T-helper 17 cell (primary cell): ENCODE measurements at places on chromosomes 16 and 17.
A peak's percentile ranks its signal among the peaks of the same experiment; 100 is the strongest.

DNA sequence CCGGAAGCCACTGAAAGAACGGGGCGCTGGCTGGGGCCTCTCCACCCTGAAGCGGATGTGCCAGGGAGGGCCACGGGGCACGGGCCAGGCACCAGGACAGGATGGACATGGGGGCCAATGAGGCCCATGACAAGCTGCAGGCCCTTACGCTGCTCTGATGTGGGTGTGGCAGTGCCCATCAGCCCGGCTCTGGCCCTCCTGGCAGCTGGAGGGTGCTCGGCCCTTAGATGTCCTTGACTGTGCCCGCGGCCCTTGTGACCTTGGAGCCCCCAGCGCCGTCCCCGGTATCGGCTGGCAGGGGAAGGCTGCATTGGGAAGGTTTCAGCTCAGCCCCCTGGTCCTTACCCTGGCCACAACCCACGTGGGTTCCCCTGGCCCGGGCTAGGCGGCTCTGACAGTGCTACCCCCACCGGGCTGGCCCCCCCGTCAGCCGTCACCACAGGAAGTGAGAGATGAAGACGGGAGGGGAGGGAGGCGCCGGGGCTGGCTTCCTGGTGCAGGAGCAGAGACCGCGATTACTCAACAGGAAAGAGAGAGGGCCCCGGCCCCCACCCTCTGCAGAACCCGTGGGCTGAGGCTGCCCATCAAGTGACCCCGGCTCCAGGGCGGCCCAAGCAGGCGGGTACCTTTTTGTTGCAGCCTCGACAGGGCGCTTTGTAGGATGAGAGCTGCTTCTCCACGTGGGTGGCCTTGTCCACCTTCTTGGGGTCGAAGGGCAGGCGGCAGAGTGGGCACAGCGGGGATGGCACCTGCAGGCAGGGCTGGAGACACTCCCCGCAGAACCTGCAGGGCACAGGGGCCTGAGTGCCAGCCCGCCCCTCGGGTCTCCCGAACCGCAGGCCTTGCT lies 5.3 kb downstream of the RNF166 start:
- H3K4me1 ChIP-seq = peaks cover 49% of the 10 kb centered on the region
- peak overlapping the region; percentile 97 for H3K4me3 ChIP-seq
- peak; percentile 93 for DNase-seq
- H3K27ac ChIP-seq = peak overlapping the region; percentile 98
- H3K27me3 ChIP-seq = no peaks in the 10 kb centered on the region
- peaks cover 5% of the 10 kb centered on the region for H3K36me3 ChIP-seq

DNA sequence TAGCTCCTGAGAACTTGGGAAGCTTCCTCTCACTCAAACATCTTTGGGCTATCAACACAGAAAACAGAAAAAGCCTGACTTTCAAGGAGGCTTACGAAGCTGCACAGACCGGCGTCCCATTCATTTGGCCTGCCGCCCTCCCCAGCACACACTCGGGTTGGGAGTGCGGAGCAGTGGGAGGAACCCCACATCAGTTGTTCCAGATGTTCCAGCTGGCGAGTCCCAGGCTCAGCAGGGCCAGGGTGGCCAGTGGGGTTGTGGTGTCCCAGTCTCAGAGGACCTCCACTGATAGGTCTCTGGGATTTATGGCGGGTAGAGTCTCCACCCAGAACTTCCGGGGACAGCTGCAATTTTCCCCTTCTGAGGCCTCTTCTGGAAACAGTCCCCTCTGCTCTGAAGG lies 43.1 kb upstream of the DLX4 start:
- H3K27me3 ChIP-seq = peaks cover 81% of the 10 kb centered on the region
- H3K4me1 ChIP-seq = no peaks in the 10 kb centered on the region
- H3K27ac ChIP-seq = no peak overlapping the region
- H3K4me3 ChIP-seq = no peak overlapping the region

DNA sequence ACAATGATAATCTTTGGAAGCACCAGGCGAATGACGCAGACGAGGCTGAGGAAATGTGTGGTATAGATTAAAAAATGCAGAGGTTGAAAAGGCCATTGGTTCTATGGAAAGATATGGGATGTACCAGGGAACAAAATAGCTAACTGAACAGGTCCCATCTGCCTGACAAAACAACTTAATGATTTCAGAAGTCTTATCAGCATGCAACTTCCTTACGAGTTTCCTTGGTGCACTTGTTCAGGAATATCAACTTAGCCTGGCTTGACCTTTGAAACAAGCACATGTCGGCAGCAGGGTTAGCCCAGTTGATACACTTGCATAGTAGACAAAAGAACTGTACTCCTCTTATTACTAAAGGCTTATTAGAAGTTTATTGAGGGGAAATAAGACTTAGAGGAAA lies 90.9 kb upstream of the CDH11 start:
- H3K4me3 ChIP-seq = no peak overlapping the region
- H3K27me3 ChIP-seq = no peaks in the 10 kb centered on the region
- H3K4me1 ChIP-seq = no peaks in the 10 kb centered on the region
- H3K27ac ChIP-seq = no peak overlapping the region
- no peak for DNase-seq

DNA sequence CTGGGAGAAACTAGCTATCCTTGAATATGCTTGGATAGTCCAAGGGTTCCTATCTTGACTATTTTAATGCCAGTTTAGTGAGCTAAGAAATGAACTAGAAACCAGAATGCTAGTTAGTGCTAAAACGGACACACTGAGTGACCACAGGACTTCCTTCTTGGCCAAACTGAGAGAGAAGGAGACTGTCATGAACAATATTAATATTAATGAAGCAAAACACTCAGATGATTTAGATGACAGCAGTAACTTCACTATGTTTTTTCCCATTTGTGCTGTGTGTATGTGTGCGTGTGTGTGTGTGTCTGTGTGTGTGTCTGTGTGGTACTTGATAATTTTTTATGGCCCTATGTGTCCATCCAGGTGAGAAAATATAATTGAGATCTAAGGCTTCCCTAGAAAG lies 2.2 kb upstream of the ATXN1L start:
- peaks cover 6% of the 10 kb centered on the region for H3K36me3 ChIP-seq
- H3K4me3 ChIP-seq = no peak overlapping the region
- no peak for DNase-seq
- H3K4me1 ChIP-seq = peaks cover 29% of the 10 kb centered on the region
- H3K27ac ChIP-seq = no peak overlapping the region

- DNase-seq = no peak
- H3K27me3 ChIP-seq = no peaks in the 10 kb centered on the region
- peak overlapping the region; percentile 84 for H3K4me3 ChIP-seq
- H3K4me1 ChIP-seq = peaks cover 35% of the 10 kb centered on the region
- peak overlapping the region; percentile 96 for H3K27ac ChIP-seq
- H3K36me3 ChIP-seq = no peaks in the 10 kb centered on the region
Observed at GRCh38 chr16:30567991-30568638, 3.4 kb downstream of the ZNF688 start.

- H3K4me1 ChIP-seq = peaks cover 22% of the 10 kb centered on the region
- H3K27ac ChIP-seq = no peak overlapping the region
- H3K27me3 ChIP-seq = peaks cover 24% of the 10 kb centered on the region
- H3K36me3 ChIP-seq = peaks cover 3% of the 10 kb centered on the region
Observed at GRCh38 chr17:17668358-17668757, 12.9 kb upstream of the RAI1 start.

DNA sequence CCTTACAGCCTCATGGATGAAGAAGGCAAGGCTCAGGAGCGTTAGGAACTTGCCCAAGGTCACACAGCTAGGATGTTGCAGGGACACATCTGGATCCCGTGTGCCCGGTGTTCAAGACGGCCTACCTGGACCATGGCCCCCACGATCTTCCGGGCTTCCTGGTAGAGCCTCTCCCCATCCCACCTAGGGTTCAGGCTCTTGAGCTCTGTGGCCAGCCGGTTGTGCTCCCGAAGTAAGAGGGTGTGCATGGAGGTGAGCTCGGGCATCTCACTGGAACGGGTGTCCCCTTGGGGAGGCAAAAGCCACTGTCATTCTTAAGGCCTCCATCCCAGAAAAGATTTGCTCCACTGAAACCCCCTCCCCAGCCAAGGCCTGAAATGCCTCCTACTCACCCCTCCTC lies 5.3 kb downstream of the MPO start:
- no peaks in the 10 kb centered on the region for H3K36me3 ChIP-seq
- DNase-seq = no peak
- H3K4me3 ChIP-seq = no peak overlapping the region
- no peak overlapping the region for H3K27ac ChIP-seq
- peaks cover 4% of the 10 kb centered on the region for H3K4me1 ChIP-seq
- peaks cover 63% of the 10 kb centered on the region for H3K27me3 ChIP-seq

DNA sequence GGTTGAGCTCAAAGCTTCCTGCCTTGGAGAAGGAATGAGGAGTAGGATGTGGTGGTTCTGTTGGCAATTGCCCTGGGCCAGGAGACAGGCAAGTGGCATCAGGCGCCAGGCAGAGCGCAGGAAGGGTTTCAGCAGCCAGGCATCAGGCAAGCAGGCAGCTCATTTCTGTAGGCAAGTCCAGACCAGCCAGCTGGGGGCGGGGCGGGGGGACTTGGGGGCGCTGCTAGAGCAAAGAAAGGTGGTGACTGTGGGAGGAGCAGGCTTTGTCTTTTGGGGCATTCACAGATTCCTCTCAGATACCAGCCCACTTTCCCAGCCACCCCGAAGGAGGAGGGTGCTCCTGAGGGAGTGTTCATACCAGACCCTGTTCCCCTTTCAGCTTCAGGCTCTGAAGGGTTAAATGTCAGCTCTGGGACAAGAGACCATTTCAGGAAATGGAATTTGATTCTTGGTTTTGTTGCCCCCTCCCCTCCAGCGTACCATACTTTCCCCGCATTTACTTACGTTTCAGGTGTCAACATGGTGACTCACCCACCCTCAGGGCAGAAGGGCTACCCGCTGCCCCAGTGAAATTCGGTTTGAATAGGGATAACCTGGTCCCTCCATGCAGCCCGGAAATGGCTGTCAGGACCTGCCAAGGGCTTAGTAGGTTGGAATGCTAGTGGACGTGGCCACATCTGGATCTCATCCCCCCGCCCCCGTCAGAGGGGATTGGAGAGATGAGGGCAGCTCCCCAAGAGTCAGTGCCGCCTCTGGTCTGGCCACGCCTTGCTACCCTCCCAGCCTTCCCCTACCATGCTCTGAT lies 13.2 kb downstream of the NGFR start:
- H3K4me1 ChIP-seq = peaks cover 3% of the 10 kb centered on the region
- DNase-seq = no peak
- no peak overlapping the region for H3K4me3 ChIP-seq
- peaks cover 9% of the 10 kb centered on the region for H3K36me3 ChIP-seq
- peaks cover 47% of the 10 kb centered on the region for H3K27me3 ChIP-seq

DNA sequence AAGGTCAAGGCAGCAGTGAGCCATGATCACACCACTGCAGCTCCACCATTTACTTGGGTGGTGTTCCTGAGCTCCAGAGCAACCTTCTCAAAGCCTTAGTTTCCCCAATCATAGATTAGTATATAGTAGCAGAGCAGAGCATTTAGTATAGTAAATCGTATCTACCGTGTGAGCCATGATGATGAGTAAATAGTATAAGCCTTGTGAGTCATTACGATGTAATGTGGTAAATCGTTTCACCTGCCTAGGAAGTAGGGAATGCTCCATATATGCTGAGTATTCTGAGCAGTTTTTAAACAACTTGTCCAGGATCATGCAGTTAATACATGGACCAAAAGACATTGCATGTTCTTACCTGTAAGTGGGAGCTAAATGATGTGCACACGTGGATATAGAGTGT lies 66.4 kb downstream of the SCNN1B start:
- no peak overlapping the region for H3K27ac ChIP-seq
- no peak for DNase-seq
- peaks cover 11% of the 10 kb centered on the region for H3K27me3 ChIP-seq
- peaks cover 3% of the 10 kb centered on the region for H3K36me3 ChIP-seq

DNA sequence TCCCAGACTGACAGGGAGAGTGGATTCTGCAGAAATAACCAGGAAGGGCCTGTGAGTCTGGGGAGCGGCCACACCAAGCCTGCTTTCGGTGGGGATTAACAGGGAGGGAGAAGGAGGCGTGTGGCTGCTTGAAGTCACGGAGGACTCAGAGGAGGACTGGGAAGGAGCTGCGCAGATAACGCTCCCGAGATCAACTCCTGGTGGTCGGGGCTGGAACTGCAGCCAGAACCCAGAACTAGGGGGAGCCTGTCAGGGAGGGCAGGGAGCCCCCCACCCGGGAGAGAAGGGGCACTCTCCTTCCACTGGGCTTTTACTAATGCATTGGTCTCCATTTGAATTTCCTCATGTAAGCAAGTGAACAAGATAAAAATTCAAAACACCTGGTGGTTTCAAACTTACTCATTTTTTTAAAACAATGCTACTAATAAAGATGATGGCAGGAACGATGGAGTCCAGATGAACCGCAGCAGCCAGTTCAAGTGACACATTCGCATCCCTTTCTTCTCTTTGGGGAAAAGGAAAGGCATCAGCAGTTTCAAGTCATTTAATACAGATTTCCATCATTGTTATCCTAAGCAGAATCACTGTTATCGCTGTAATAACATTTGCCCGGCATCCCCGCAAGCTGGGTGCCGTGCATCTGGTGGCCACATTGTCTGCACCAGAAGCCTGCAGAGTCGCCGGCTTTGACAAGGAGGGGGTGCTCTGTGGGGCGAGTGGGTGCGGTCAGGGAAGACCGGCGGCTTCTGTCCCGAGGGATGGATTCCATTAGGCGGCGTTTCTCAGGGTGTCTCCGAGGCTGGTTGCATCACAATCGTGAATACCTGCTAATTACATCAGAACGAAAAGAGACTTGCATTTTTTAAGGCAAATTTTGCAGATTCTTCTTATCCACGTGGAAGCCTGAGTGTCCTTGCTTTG lies 183.0 kb downstream of the FOXL1 start:
- peaks cover 55% of the 10 kb centered on the region for H3K27me3 ChIP-seq
- H3K4me1 ChIP-seq = no peaks in the 10 kb centered on the region
- peak; percentile 20 for DNase-seq
- H3K27ac ChIP-seq = no peak overlapping the region
- H3K36me3 ChIP-seq = no peaks in the 10 kb centered on the region

- no peak for DNase-seq
- H3K4me1 ChIP-seq = peaks cover 47% of the 10 kb centered on the region
- peaks cover 2% of the 10 kb centered on the region for H3K36me3 ChIP-seq
- peak overlapping the region; percentile 99 for H3K4me3 ChIP-seq
- no peaks in the 10 kb centered on the region for H3K27me3 ChIP-seq
Observed at GRCh38 chr16:30381291-30382041, 895 bp downstream of the SEPTIN1 start.

- peak overlapping the region; percentile 78 for H3K27ac ChIP-seq
- H3K4me1 ChIP-seq = peaks cover 25% of the 10 kb centered on the region
- peak overlapping the region; percentile 84 for H3K4me3 ChIP-seq
- no peak for DNase-seq
- H3K27me3 ChIP-seq = no peaks in the 10 kb centered on the region
Observed at GRCh38 chr17:7406235-7406825, 1.3 kb upstream of the NLGN2 start.

- no peaks in the 10 kb centered on the region for H3K36me3 ChIP-seq
- H3K27ac ChIP-seq = no peak overlapping the region
- H3K4me1 ChIP-seq = peaks cover 7% of the 10 kb centered on the region
- no peaks in the 10 kb centered on the region for H3K27me3 ChIP-seq
- no peak for DNase-seq
- no peak overlapping the region for H3K4me3 ChIP-seq
Observed at GRCh38 chr17:28093999-28094716, 51.7 kb downstream of the NLK start.

- no peaks in the 10 kb centered on the region for H3K36me3 ChIP-seq
- no peaks in the 10 kb centered on the region for H3K4me1 ChIP-seq
- DNase-seq = no peak
- H3K4me3 ChIP-seq = no peak overlapping the region
- H3K27me3 ChIP-seq = peaks cover 5% of the 10 kb centered on the region
- no peak overlapping the region for H3K27ac ChIP-seq
Observed at GRCh38 chr16:79929260-79929965, 328.9 kb upstream of the MAF start.

GRCh38 chr17:34366010-34366409 lies 3.0 kb upstream of the CCL1 start:
- no peak overlapping the region for H3K4me3 ChIP-seq
- H3K27ac ChIP-seq = no peak overlapping the region
- peaks cover 13% of the 10 kb centered on the region for H3K4me1 ChIP-seq
- H3K27me3 ChIP-seq = peaks cover 53% of the 10 kb centered on the region
- DNase-seq = no peak

- peaks cover 37% of the 10 kb centered on the region for H3K27me3 ChIP-seq
- peaks cover 4% of the 10 kb centered on the region for H3K36me3 ChIP-seq
- no peaks in the 10 kb centered on the region for H3K4me1 ChIP-seq
Observed at GRCh38 chr17:81807210-81807719, 3.3 kb downstream of the GCGR start.
